ENCODE measurements at places on chromosomes 3 and 15. TPM values are rescaled to one million over a fixed set of nuclear protein-coding genes. Genes with fewer than 3 reads are reported as not detected.

The SLC22A14 gene
- total RNA-seq, result not detected

The CHRNA3 gene
- 2.1 TPM for total RNA-seq

The COPG1 gene
- 205 TPM for total RNA-seq

The GDPGP1 gene
- 10.9 TPM for total RNA-seq

The SPPL2A gene
- total RNA-seq, result 140 TPM

The SLC49A4 gene
- 42.1 TPM for total RNA-seq

The GPR171 gene
- total RNA-seq, result not detected

All from SK-MEL-5 (cell line).